Mucosa of gallbladder (tissue), 1 donor: ENCODE measurements at places on chromosomes 3 and 15.

DNA sequence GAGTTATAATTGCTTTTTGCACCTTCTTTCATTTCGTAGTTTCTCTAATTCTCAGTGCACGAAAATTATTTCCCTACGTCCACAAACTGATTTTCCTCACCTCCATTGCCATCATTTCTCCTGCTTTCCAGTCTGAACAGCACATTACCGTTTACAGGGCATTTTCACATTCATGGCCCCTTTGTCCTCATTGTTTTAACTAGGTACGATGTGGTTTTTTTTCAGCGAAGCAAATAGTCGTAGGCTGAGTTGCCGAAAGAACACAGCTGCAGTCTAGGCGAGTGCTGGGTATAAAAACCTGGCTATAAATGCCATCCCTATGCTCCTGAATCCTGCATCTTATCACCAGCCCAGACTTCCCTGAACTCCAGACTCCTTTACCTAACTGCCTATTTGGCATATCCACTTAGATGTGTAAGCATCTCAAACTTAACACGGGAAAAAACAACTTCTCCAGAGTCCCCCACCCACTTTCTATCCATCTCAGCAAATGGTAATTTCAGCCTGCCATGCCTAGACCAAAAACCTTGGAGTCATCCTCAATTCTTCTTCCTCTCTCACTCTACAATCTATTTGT is 691 bp upstream of the FSIP1 start:
- DNase-seq, result no peak

DNA sequence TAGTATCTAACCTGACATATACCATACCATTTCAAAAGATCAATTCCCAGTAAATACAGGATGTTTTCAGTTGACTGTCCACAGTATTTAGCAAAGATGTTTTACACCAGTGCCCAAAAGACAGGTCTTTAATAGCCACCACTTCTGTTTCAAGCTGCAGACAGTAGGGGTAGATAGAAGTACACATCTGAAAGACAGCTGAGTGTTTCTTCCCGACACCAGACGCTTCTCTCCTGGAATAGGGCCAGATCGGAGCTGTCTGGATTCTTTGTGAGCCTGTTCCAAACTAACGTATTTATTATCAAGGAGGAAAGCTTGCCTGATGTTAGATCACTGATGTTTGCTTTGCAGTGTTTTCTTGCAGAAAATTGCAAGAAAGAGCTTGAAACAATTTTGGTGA is 136.1 kb upstream of the RBMS3 start:
- DNase-seq, result peak; percentile 17

DNA sequence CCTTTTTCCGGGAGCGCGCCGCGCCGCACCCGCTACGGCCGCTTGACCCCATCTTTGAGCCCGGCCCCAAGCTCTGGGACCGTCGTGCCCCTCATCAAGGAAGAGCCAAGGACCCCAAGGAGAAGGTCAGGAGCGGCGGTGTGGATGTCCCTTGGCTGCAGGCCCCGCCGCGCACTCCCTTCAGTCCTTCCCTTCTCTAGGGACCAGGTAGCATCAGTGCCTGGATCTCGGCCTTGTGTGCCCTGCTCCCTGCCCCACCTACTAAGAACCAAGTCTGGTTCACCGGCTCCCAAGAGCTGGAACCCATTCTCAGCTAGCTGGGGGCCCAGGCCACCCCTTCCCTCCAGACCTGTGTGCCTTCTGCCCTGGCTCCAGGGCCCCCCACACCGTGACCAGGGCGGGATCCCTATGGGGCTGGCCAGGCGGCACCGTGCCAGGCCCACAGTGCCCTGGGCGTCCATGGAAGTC is 69.3 kb upstream of the CGNL1 start:
- DNase-seq, result no peak

DNA sequence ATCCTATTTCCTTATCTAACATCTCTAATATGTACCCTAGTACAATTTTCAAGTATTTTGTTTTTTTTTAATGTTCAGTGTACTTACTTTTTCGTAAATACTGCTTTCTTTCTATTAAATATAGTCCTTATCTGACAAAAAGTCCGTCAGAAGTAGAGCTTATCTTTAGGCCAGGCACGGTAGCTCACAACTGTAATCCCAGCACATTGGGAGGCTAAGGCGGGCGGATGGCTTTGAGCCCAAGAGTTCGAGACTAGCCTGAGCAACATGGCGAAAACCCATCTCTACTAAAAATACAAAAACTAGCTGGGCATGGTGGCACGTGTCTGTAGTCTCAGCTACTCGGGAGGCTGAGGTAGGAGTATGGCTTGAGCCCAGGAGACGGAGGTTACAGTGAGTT is 41.1 kb downstream of the USP3 start:
- DNase-seq, result no peak

DNA sequence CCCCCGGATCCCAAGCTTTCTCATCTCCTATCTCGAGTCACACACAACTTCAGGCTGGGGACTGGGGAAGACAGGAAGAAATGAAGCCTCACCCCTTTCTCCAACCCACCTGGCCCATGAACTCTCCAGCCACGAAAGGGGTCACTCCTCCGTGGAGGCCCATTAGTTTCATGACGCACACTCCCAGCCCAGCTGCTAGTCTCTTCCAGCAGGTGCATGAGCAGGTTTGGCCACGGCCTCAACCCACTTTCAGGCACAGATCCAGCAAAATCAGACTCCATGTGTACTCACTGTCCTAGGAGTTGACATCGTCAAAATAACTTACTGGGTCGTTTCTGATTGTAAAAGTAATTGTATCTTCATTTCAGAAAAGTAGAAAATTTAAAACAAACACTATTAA is 76.6 kb downstream of the C3orf70 start:
- DNase-seq, result no peak

- no peak for DNase-seq
Observed at GRCh38 chr15:27675571-27675970, 423.5 kb downstream of the OCA2 start.

DNA sequence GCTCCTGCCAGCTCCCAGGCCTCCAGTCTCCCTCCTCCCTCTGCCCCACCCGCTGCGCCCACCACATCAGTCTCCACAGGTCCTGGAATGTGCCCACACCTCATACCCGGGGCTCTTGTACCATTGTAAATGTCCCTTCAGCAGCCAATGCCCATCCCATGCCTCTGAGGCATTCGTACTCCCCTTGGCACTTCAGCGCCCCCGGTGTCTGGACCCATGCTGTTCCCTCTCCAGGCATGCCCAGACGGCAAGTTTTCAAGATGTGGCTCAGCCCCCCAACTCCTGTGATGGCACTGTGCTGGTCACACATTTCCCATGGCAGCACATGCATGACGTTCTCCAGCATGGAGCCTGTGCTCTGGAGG is 13.3 kb downstream of the PLXND1 start:
- DNase-seq, result no peak

GRCh38 chr3:15578289-15578867 is 23.0 kb downstream of the HACL1 start:
- no peak for DNase-seq
